ENCODE measurements at places on chromosomes 2 and 18. TPM values are rescaled to one million over a fixed set of nuclear protein-coding genes. Genes with fewer than 3 reads are reported as not detected.

DNA sequence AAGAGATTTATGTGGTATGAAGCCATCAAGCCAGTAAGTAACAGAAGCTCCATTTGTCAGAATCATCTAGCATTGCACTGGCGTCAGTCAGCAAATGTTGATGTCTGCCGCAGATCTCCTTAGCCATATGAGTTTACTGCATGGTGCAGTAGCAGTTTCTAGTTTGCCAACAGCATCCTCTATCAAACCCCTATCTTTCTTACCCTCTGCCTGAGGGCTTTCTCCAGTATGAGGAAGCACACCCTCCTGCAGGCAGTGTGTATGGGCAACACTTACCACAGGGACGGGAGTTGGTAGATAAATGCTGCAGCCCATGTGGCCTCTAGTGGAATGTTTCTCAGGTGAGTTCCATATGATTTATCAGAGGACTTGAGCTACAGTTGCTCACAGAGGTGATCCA is 63.7 kb downstream of the EFEMP1 start:
- DNase-seq = no peak

DNA sequence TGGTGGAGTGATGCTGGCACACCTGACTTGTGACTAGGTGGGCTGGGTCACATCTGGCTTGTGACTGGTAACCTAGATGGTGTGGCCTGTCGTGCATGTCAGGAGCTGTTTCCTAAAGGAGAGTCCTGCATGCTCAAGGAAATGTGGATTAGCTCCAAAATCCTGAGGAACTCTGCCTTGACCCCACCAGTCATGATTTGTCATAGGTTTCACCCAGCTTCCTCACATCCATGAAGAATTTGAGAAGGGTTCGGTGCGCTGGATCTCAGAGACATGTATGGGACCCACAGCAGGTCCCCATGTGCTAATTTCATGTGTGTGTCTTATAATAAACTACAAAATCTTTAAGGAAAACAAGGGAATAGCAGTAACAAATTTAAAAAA is 107.2 kb downstream of the COL6A3 start:
- DNase-seq = no peak

- no peak for DNase-seq
These were observed 416.8 kb upstream of the MYT1L start for GRCh38 chr2:2747797-2748301.

- DNase-seq = peak; percentile 86
These were observed 9.5 kb downstream of the COPS7B start for GRCh38 chr2:231795525-231796327.

GRCh38 chr18:65749841-65750240 is 971 bp upstream of the CDH7 start:
- DNase-seq = no peak

- DNase-seq = no peak
These were observed 70.6 kb downstream of the CAPN13 start for GRCh38 chr2:30736461-30737325.

- DNase-seq = no peak
These were observed 114.8 kb downstream of the COPS8 start for GRCh38 chr2:237200462-237200861.

DNA sequence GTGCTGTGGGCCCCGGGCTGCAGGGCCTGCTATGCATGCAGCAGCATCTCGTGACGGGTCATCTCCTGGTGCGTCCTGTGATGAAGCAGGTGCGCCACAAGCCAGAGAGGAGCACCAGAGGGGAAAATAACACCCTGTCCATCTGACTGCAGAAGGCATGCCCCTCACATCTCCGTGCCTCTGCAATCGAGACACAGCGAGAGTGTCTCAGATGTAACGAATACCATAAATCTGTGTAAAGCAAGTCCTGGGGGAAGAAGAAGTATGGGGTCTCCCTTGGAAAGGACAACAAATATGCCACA is 137.5 kb downstream of the PTGR3 start:
- DNase-seq = no peak

- DNase-seq = no peak
These were observed 5.6 kb upstream of the WDR7 start for GRCh38 chr18:56645415-56646016.

DNA sequence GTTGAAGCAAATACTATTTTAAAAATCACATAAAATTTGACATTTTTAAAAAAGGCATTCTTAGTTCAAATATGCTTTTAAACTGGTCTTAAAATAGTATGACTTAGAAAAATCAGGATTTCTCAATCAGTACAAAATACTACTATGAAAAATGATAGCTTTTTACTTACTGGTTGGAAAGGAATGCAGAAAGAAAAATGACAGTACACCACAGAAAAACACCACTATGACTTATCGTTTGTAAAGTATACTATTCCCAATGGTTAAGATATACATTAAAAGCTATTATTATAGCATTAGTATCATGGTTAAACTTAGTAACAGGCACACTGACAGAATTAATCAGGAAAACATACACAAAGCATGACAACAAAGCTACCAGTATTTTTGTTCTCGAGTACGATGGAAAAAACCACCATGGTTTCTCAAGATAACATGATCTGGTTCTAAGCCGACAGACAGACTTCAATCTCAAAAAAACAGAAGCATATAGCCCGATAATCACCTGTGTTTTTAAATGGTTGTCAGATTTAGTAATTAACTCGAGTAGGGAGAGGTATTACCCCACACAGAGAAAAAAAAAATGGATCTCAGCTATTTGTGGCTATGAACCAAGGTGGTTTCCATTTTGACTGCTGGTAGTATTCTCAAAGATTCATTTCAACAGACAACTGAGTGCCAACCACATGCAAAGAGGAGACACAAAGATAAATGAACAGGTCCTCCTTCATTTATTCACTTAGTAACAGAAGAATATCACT is 39.1 kb downstream of the CUL3 start:
- no peak for DNase-seq

- DNase-seq = no peak
These were observed 40.2 kb upstream of the GMCL1 start for GRCh38 chr2:69789175-69789721.

- DNase-seq = no peak
These were observed 232 bp downstream of the SNED1 start for GRCh38 chr2:240998706-240998994.

DNA sequence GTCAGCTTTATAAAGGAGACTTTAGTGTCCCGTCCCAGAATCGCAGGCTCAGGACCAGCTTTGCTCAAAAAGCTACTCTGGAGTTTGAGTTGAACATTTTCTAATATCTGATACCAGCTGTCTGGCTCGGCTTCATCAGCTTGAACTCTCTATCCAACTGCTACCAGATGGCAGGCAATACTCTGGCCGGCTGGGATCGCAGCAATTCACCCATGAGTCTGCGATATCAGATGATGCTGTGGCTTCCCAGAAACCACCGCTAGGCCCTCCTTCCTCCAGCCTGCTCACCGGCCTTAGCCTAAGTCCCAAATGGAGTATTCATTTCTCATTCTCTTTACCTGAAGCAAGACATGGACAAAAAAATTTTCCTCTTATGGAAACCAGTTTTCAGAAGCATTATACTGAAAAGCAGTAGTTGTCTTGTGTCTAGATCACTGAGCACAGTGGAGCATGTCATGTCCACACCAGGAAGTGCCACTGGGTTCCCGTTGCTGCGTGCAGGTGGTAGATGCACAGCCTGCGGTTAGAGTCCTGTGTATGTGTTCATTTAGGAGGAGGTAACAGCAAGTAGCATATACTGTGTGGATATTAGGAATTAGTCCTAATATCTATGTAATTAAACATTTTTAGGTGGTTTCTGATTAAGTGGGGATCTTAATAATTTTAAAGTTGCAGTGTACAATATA is 162.0 kb upstream of the SOX11 start:
- no peak for DNase-seq

- peak; percentile 67 for DNase-seq
These were observed 86.3 kb upstream of the FSHR start for GRCh38 chr2:49240608-49241007.

GRCh38 chr2:84875213-84875560 is 5.7 kb downstream of the TRABD2A start:
- DNase-seq = no peak

- peak; percentile 83 for DNase-seq
These were observed 524 bp upstream of the SERTAD2 start for GRCh38 chr2:64654063-64654811.

- peak; percentile 76 for DNase-seq
These were observed 68.8 kb upstream of the KCTD1 start for GRCh38 chr18:26617151-26617554.

- DNase-seq = peak; percentile 55
These were observed 65.7 kb downstream of the TRABD2A start for GRCh38 chr2:84815146-84815545.

GRCh38 chr18:46176001-46176400 is 71.8 kb downstream of the HAUS1 start:
- no peak for DNase-seq

Gene ACADL
- total RNA-seq = not detected

Gene SNORC
- 0.25 TPM for total RNA-seq

Gene GLI2
- total RNA-seq = 2.0 TPM

Gene ADD2
- 16.3 TPM for total RNA-seq

Gene FEV
- not detected for total RNA-seq
